ENCODE measurements at places on chromosomes 16 and 17.
A peak's percentile ranks its signal among the peaks of the same experiment; 100 is the strongest.

- no peak overlapping the region for H3K27ac ChIP-seq
- H3K4me1 ChIP-seq, result no peaks in the 10 kb centered on the region
- H3K36me3 ChIP-seq, result no peaks in the 10 kb centered on the region
- H3K4me3 ChIP-seq, result no peak overlapping the region
- H3K27me3 ChIP-seq, result no peaks in the 10 kb centered on the region
Observed at GRCh38 chr17:75601057-75601987, 13.7 kb downstream of the MYO15B start.

GRCh38 chr16:3458852-3459361 is 15.4 kb downstream of the NAA60 start:
- H3K4me3 ChIP-seq, result peak overlapping the region; percentile 98
- DNase-seq, result peak; percentile 61
- H3K4me1 ChIP-seq, result peaks cover 17% of the 10 kb centered on the region
- H3K27me3 ChIP-seq, result no peaks in the 10 kb centered on the region
- peak overlapping the region; percentile 70 for H3K27ac ChIP-seq
- no peaks in the 10 kb centered on the region for H3K36me3 ChIP-seq

DNA sequence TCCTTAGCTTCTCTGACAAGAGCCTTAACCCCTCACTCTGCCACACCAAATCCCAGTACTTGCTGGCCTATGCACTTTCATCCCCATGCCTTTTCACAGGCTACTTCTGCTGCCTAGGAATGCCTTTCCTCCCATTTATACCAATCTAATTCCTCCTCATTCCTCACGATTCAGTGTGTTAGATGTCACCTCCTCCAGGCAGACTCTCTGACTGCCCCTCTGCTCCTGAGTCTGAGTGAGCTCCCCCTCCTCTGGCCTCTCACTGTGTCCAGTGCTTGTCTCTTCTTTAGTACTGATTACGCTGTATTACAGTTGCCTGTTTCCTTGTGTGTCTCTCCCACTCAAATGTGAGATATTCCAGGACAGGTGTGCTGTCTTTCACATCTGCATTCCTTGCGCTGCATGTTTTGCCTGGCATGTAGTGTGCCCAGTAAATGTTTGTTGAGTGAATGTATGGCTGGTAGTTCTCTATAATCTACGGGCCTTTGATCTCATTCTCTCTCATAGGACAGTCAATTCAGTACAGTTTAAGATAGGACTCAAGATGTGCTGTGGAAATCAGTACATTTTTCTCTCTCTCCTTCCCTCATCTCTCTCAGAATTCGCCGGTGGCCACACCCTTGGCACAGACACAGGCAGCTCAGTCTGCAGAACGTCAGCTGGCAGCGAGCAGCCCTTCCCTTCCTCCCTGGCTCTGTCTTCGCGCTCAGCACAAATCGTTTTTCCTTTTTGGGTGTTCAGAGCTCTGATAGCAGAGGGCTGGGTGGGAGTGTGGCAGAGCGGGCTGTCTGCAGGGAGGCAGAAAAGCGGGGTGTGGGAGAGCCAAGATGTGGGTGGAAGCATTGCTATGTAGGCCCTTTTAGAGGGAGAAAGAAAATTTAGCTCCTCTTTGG is 18.5 kb downstream of the ARL4D start:
- no peak for DNase-seq
- no peaks in the 10 kb centered on the region for H3K36me3 ChIP-seq
- H3K4me1 ChIP-seq, result no peaks in the 10 kb centered on the region
- no peaks in the 10 kb centered on the region for H3K27me3 ChIP-seq
- H3K27ac ChIP-seq, result no peak overlapping the region

GRCh38 chr16:78984887-78985464 is 615.6 kb downstream of the MAF start:
- no peaks in the 10 kb centered on the region for H3K36me3 ChIP-seq
- no peak overlapping the region for H3K27ac ChIP-seq
- H3K4me3 ChIP-seq, result no peak overlapping the region
- H3K4me1 ChIP-seq, result no peaks in the 10 kb centered on the region
- DNase-seq, result no peak
- H3K27me3 ChIP-seq, result no peaks in the 10 kb centered on the region

- DNase-seq, result no peak
- no peaks in the 10 kb centered on the region for H3K27me3 ChIP-seq
- no peak overlapping the region for H3K27ac ChIP-seq
Observed at GRCh38 chr17:13273806-13274205, 256.0 kb upstream of the ELAC2 start.

DNA sequence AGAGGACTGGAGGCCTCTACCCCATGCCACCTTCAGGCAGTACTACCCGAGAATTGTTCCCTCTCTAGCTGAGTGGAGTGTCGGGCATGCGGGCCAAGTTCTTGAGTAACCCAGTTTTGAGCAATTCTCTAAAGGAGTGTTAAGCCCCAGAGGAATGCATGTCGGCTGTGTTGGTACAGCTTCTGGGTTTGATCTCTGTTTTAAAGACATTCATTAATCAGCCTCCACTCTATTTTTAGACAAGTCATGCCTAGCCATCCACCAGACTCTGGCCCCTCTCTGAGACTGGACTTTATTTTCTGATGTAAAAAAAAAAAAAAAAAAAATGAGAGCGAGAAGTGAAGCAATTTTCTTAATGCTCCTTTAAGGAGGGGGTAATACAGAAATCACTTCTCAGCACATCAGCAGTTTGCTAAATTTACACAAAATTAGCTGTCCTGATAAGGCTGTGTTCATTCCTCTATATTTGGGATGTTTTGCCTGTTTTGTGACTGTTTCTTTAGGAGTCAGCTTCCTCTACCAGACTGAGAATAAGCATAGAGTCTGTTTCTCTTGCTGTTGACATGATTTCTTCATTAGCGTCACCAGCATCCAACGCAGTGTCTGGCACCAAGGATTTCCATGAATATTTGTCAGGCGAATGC is 88.7 kb downstream of the AXIN2 start:
- H3K4me3 ChIP-seq, result no peak overlapping the region
- no peaks in the 10 kb centered on the region for H3K36me3 ChIP-seq

DNA sequence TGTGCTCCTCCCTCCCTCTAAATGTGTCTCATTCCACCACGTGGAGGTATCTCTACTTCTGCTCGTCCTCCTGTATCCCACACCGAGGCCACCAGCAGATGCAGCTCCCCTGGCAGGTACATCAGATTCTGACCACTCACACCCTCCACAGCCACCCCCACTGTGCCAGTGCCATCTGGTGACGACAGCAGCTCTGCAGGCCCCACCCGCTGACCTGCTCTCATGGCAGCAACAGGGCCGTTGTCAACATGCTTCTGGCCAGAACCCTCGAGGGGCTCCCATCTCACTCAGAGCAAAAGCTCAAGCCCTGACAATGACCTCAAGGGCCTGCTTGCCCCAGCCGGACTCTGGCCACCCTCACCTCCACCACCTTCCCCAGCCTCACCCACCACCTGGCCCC is 93.4 kb downstream of the AMFR start:
- H3K36me3 ChIP-seq, result no peaks in the 10 kb centered on the region
- H3K27ac ChIP-seq, result no peak overlapping the region
- no peak for DNase-seq
- H3K4me1 ChIP-seq, result no peaks in the 10 kb centered on the region
- no peak overlapping the region for H3K4me3 ChIP-seq
- no peaks in the 10 kb centered on the region for H3K27me3 ChIP-seq

DNA sequence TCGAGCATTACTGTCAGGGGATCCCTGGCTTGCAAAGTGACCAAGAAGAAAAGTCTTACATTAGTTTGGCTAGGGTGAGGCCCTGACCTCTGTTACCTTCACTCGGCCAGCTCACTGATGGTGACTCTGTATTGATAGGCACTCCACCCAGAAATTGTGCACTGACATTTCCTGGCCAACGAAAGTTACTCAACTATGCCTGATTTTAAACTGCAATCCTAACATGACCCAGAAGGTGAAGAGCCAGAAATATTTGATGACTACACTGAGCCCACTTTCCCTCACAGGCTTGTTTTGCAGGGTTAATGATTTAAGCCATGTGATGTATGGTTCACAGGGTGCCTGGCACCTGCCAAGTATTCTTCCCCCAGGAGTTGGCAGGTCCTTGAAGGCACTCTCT is 208.2 kb upstream of the MAF start:
- H3K27ac ChIP-seq, result no peak overlapping the region
- no peak for DNase-seq
- H3K27me3 ChIP-seq, result no peaks in the 10 kb centered on the region

DNA sequence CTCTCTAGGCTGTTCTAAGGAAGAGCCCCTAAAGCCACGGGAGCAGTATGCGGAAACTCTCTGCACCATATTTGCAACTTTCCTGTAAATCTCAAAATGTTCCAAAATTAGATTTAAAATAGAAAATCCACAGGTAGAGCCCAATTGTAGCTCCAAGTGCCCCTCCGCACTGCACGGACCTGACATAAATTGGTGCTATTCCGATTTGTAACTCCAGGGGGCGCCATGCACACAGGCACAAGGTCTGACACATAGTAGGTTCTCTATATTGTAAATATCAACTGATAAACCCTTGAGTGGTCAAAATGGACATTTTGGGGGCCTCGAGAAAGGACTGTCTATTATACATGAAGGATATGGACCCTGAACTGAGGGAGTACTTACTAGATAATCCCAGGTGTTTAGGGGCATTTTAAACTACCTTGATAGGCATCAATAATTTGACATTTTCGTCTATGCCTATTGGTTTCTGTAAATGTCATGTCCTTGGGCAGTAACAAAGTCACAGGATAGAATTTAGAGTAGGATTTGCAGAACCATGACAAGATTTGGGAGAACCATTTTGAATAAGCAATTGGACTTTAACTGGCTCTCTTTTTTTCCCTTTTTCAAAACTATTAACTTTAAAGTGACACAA is 36.6 kb upstream of the TMEM132E start:
- no peaks in the 10 kb centered on the region for H3K36me3 ChIP-seq
- no peak overlapping the region for H3K4me3 ChIP-seq
- no peak overlapping the region for H3K27ac ChIP-seq
- no peak for DNase-seq
- no peaks in the 10 kb centered on the region for H3K27me3 ChIP-seq

DNA sequence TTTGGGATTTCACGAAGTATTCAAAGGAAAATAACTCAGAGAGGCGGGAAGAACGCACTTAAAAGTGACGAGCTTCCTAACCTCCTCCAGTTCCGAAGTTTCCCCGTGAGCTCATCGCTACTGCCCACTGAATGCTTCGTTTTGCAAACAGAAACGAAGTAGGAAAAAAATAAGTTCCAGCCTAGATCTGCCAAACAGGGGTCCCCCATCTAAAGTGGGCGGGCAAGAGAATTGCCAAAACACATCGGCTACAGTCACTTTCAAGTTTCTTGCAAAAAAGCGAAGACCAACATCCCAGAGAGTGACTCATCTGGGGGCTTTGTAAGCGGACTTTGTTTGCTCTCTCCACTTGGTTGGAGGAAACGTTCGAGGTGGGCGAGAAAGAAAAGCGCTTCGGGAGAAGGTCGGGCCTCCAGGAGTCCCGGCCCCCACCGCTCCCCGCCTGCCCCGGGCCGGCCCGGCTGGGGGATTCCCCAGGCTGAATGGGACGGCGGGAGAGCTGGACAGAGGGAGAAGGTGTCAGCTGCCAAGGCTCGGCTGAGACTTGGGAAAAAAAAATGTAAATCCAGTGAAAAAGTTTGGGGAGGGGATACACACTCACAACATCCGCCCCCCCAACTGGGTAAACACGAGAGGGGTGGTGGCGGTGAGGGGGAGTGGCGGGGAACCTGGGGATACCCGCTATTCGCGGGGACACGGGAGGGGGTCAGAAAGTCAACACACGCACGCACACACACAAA is 1.0 kb downstream of the VEZF1 start:
- peak overlapping the region; percentile 83 for H3K4me3 ChIP-seq
- DNase-seq, result peak; percentile 55
- no peaks in the 10 kb centered on the region for H3K27me3 ChIP-seq
